ENCODE measurements at places on chromosomes 1 and 21.

DNA sequence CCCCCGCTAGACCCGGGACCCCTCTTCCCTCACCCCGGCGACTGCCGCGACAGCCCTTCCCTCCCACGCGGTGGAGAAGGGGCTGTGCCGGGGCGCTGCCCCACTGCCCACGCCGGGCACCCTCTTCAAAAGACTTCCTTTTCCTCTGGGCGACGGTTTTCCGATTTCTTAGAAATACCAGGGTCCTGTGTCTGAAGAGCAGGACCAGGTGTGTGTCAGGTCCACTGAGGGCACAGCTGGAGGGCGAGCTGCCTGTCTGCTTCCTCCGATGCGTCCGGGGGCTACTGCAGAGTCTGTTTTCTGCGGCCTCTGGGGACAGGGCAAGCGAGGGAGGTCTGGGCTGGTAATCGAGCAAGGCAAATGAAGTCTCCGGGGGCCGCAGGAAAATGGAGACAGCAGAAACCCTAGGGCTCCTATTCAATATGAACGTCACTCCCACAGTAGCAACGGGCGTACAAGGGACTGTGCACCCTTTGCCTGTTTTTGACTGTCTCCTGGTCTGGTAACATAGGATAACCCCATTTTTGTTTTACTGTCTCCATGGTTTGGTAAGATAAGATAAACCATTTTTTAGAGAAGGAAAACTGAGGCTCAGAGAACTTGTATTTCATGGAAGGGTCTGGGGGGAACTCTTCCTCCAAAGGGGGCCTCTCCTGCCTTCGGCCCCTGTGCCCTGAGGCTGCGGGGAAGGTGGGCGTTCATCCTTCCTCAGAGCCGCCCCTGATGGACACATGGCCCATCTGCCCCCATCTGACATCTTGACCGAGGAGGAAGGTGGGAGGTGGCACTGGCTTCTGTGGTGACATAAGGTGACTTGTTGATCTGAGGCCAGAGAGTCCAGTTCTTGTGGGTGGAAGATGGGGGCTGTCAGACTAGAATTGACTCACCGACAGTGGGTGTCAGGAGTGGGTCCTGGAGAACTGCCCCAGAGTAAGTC is 970 bp downstream of the TNFRSF1B start:
- peak; percentile 62 for DNase-seq

- DNase-seq: no peak
Measured at GRCh38 chr1:12179111-12179519, 12.3 kb downstream of the TNFRSF1B start.

DNA sequence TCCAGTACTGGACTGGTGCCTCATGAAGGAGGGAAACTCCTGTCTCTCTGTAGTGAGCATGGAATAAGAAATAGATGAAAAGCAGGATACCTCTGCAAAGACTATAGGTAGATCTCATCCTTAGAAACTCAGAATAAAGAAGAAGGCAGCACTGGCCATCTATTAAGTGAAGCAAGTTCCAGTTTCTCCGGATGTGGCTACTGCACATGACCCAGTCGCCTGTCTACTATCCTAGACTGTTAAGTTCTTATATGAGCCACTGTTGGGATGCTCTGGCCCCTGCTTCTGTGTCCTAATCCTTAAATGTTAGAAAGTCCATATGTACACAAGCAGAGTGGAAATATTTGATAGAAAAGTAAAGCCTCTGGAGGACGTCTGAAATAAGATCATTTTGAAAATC is 2.2 kb downstream of the FASLG start:
- DNase-seq: no peak

DNA sequence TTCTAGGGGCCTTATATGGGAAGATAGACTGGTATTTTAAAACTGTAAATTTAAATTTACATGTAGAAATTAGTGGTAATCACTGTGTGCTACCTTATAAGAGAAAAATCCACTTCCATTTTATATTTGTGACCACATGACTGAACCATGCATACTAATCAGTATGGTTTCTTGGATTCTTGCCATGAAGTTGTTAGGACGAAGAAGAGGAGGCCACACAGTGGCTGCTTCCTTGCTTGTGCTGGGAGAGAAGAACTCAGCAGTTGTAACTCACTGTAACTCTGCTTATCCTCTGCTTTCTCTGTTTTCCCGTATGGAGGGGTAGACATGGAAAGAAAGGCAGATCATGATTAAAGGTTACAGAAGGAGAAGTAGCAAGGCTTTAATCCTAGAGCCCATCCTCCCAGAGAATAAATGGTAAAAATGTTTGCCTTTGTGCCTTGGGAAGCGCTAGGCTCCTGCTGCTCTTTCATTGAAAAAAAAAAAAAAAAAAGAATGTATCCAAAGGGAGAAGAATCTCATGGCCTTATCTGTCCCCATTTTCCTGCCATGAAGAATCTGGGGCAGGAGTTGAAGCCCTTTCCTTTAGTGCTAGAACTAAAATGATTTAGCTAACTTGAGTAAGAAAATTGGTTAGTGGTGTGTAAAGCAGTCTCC is 32.4 kb downstream of the KCTD3 start:
- no peak for DNase-seq

GRCh38 chr1:224338150-224338838 is 8.3 kb upstream of the NVL start:
- no peak for DNase-seq

GRCh38 chr1:224700918-224701531 is 84.9 kb downstream of the CNIH3 start:
- peak; percentile 57 for DNase-seq

DNA sequence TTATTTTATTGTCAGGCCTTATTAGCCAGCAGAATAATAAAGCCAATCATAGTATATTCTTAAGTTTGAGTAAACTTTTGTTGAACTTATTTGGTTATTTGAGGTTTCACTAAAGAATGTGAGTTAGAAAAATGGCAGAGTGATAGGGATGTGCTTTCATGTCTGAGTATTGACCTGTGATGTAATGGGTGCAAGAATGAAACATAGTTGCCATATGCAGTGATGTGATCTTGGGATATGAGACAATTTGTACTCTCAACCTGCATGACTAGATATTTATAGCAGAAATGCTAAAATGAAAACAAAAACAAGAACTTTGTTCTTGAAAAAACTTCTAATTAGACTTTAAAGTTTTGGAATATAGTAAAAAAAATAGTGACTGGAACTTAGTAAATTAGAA is 97.9 kb downstream of the DISP1 start:
- no peak for DNase-seq

DNA sequence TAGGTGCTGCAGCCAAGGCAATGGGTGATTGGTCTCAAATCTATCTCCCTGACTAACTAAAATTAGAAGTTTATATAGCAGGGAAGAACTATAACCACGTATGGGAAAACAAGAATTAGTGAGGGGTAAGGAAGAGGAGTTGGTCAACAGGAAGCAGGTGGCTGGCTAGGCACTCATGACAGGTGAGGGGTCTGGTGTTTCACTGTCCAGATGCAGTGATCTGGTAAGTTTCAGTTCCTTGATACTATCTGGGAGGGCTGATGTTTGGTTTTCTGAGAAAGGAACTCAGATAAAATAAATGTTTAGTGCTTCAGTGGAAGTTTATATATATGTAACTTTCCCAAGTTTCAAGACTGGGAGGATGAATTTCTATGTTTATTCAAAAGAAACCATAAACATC is 11.6 kb upstream of the POU2F1 start:
- no peak for DNase-seq

GRCh38 chr1:151372058-151372934 is at the start of gene SELENBP1:
SELENBP1 (minus strand) TSS chr1:151372705; CDS start chr1:151372641, 64 bp downstream.
- no peak for DNase-seq

DNA sequence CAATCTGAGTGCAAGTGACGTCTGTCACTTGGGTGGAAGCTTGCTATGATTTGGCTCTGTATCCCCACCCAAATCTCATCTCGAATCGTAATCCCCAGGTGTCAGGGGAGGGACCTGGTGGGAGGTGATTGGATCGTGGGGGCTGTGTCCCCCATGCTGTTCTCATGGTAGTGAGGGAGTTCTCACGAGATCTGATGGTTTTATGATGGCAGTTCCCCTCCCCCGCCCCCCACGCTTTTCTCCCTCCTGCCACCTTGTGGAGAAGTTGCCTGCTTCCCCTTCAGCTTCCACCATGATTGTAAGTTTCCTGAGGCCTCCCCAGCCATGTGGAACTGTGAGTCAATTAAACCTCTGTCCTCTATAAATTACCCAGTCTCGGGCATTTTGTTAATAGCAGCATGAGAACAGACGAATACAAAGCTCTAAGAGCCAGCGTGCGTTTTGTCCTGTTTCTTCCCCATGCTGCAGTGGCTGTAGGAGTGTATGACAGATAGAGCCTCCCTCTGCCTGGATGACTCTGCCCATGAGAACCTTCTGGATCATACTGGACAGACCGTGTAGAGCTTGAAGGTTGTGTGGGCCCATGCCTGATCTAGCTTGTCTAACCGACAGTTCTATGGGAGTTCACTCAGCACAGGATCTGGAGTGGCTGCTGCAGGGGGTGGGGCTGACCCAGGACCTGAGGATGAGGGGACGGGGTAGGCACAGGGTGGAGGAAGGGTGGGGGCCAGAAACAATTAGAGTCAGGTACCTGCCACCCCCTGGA is 139.7 kb upstream of the ERRFI1 start:
- no peak for DNase-seq

- no peak for DNase-seq
Measured at GRCh38 chr1:161676958-161677689, 14.2 kb downstream of the FCGR2B start.

DNA sequence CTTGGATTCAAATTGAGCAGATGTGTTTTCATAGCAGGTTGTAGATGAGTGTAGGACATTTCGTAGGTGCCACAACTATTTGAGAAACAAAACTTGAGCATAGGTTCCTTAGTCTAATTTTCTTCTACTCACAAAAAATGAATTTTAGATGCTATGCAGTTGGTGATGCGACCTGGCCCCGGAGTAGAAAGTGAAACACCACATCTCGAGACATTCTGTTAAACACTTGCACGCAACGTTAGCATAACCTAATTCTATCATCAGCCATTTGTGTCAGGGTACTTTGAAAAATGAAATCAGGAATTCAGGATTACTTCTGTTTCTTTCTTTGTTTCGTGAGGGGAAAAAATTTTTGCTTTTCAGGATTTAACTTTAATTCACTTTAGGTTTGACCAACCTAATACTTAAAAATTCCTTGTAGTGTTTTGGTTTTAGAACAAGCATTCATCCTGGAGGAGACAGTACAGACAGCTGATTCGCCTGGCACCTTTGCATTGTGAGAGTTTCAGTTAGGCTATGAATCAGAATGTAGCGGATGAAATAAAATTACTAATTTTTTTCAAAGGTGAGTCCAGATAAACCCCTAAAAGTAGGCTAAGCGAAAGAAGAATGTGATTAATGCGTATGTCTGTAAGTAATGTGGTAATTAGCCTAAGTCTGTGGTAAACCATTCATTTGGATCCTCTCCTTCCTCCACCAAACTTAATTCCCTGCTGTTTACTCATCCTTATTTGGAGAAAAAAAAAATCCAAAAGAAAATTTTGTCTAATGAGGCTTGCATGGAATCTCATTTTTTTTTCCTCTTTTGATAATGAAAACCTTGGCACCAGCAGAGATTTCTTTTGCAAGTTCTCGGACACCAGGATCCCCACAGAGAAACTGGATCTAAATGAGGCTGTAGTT is 44.9 kb downstream of the MAP3K21 start:
- DNase-seq: no peak
